ENCODE measurements at places on chromosomes 6 and 20.

- DNase-seq: no peak
Measured at GRCh38 chr6:71879016-71879415, 7.3 kb upstream of the RIMS1 start.

GRCh38 chr6:109449064-109449794, 6.3 kb downstream of the MICAL1 start:
- no peak for DNase-seq

DNA sequence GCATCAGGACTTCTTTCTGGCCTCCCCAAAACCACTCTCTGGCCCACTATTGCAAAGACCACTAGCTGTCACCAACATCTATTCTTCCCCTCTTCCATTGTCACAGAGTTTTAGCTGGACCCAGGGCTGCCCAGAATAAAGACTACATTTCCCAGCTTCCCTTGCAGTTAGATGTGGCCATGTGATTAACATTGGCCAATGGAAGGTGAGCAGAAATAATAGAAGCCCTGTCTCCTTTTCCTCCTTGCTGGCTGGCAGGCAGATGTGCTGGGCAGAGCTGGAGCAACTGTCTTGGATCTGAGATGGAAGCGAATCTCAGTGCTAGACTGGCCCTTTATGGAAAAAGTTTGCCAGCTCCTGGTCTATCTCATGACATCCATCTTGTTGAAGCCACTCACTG, 97.0 kb downstream of the KCNB1 start:
- no peak for DNase-seq

DNA sequence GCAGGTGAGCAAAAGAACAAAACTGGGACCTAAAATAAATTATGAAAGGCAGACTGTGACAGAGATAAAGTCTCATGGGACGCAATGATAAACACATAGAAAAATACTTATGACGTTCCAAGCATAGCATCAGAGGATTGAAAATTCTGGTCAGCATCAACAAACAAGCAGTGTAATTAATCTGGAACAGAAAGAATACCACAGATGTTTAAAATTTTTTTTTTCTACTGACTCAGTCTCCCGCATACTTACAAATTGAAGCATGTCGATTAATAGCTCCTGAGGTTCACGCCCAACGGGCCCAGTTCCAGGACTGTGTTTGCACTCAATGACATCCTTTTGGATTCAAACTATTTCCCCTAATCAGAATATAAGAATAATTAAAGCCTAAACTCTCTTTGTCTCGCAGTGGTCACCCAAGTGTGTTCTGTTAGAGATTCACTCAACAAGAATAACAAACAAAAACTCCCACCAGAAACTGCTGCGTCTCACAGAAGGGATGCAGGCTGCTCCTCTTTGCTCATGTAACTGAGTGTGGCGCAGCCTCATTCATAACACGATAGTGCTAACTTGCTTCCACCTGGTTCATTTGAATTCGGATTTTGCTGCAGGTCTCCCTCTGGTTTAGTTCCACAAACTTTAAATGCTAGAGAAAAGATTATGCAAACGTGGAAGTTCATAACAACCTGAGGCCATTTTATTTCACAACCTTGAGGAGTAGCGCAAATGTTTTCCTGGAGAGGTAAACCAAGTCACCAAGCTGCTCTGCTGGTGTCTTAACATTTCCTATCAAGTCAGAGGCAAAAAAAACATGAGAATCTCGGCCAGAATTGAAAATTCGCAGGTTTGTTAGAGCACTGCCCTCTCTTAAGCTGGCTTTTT, 69.0 kb upstream of the CITED2 start:
- DNase-seq: no peak

DNA sequence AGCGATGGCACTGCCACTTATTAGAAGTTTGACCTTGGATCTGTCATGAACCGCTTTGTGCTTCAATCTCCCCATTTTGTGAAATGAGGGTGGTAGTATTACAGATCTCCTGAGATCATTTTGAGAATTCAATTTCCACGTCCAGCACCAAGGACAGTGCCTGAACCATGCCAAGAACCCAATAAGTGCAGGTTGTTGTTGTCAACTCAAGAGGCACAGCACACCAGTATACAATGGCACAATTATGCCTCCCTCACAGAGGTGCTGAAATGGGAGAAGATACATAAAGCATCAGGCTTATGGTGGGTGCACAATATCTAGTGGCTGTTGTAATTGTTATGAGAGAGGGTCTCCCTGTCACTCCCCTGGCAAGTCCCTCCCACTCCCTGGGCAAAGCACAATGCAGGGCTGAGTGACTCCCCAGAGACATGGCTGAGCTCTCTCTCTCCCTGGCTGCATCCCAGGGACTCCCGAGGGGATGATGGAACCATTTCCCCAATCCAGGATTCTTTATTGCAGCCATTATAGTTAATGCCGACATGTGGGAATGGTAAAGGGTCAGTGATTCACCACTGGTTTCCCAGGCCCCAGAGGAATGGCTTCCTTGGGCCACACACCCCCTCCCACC, 78.7 kb downstream of the CDH22 start:
- no peak for DNase-seq

DNA sequence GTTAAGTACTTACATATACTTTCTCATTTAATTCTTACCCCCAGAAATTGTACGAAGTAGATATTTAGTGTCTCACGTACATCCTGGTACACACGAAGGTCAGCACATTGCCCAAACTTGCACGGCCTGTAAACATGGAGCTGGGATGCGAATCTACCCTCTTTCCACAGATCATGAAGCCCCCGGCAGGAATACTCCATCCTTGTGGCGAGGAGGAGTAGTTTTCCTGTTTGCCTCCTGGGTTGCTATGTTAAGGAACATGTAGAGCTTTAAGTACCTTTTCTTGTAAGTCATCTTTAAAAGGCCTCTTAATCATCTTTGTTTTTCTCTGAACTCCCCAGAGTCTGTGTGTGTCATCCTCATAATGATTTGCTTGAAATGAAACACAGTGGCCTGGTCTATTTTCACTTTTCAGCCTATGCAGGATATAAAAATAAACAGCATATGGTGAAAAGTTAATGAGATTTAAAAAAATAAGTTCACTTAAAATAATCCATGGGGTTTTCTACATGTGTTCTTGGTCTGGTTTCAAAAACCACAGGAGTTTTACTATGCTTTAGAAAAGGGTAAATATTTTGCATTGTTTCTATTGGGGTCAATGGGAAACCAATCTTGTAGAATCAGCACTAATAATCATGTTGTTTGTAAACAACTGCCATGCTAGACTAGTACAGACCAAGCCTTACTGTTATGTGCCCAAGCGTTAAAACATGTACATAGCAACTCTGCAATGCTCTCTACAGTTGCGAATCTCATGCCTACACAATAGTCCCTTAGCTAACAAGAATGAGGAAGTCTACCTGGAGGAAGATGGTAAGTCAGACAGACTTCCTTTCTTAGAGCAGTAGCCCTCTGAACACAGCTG, 9.3 kb upstream of the ARID1B start:
- no peak for DNase-seq

- DNase-seq: no peak
Measured at GRCh38 chr20:58652606-58653294, 1.7 kb downstream of the STX16 start.

DNA sequence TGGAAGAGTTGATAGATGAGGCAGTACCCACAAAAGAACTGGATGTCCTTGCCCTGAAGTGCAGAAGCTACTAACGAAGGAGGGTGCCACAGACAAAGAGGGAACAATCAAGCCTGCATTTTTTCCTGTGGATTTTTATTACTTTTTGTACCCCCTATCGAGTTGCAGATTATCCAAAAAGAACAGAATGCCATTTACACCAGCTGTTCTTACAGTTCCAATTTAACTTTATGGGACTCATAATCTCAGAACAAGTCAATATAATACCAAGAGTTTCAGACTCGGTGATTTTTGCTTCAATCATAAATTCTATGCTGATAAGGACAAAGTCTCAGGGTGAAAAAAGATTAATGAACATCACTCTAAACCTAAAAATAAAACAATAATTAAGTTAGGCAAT, 4.0 kb upstream of the CNKSR3 start:
- DNase-seq: no peak

Data from cerebellar nuclear complex (tissue), 1 donor.